ENCODE measurements at places on chromosomes 7 and 10. TPM values are rescaled to one million over a fixed set of nuclear protein-coding genes. Genes with fewer than 3 reads are reported as not detected.

PDE1C gene
- total RNA-seq: not detected

TRIM50 gene
- not detected for total RNA-seq

OR2A1 gene
- total RNA-seq: 0.06 TPM

FBXL13 gene
- 0.15 TPM for total RNA-seq

RTKN2 gene
- total RNA-seq: 8.8 TPM

DMBT1 gene
- total RNA-seq: not detected

DNA sequence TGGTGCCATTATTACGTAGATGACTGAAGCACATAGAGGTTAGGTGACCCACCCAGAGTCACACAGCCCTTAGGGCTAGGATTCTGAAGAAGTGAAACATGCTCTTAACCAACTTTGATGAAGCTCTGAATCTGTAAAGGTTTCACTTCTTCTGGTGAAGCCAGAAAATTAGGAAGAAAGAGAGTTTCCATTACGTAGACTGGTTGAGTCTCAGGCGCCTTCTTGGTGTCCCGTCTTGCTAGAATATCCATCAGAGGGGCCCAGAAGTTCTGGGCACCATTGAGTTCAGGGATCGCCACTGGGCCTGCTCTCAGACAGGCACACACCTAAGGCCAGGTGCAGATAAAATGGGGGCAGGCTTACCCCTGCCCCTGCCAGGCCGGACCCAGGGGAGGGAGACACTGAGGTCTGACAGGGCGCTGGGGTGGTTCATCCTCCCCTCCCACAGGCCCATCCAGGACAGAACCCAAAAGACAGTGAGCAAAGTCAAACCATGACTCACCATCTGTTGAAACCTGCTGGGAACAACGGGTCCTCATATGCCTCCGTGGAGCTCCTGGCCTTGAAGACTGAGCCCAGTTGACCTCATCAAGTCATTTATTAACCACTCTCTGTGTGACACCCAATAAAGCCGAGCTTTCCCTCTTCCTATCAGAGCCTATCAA lies 33.2 kb downstream of the DRGX start:
- H3K27me3 ChIP-seq: no peaks in the 10 kb centered on the region
- no peak overlapping the region for H3K27ac ChIP-seq
- H3K4me1 ChIP-seq: no peaks in the 10 kb centered on the region
- no peak for DNase-seq
- H3K36me3 ChIP-seq: no peaks in the 10 kb centered on the region

- H3K27me3 ChIP-seq: no peaks in the 10 kb centered on the region
- no peak overlapping the region for H3K4me3 ChIP-seq
- DNase-seq: no peak
- H3K36me3 ChIP-seq: no peaks in the 10 kb centered on the region
- no peak overlapping the region for H3K27ac ChIP-seq
- no peaks in the 10 kb centered on the region for H3K4me1 ChIP-seq
Observed at GRCh38 chr10:51651063-51651462, 48.3 kb downstream of the CSTF2T start.

- no peaks in the 10 kb centered on the region for H3K4me1 ChIP-seq
- no peaks in the 10 kb centered on the region for H3K27me3 ChIP-seq
- DNase-seq: no peak
- no peak overlapping the region for H3K4me3 ChIP-seq
- no peaks in the 10 kb centered on the region for H3K36me3 ChIP-seq
Observed at GRCh38 chr7:94336009-94336408, 58.7 kb upstream of the COL1A2 start.

GRCh38 chr10:101538446-101538845 lies 49.6 kb downstream of the POLL start:
- peaks cover 3% of the 10 kb centered on the region for H3K4me1 ChIP-seq
- DNase-seq: no peak

- no peaks in the 10 kb centered on the region for H3K36me3 ChIP-seq
- no peaks in the 10 kb centered on the region for H3K4me1 ChIP-seq
- H3K4me3 ChIP-seq: no peak overlapping the region
- H3K27me3 ChIP-seq: peaks cover 4% of the 10 kb centered on the region
- DNase-seq: no peak
Observed at GRCh38 chr10:129024046-129024445, 443.0 kb upstream of the MGMT start.

- DNase-seq: no peak
- peak overlapping the region; percentile 96 for H3K27ac ChIP-seq
Observed at GRCh38 chr7:585873-586272, 66.2 kb upstream of the PDGFA start.

DNA sequence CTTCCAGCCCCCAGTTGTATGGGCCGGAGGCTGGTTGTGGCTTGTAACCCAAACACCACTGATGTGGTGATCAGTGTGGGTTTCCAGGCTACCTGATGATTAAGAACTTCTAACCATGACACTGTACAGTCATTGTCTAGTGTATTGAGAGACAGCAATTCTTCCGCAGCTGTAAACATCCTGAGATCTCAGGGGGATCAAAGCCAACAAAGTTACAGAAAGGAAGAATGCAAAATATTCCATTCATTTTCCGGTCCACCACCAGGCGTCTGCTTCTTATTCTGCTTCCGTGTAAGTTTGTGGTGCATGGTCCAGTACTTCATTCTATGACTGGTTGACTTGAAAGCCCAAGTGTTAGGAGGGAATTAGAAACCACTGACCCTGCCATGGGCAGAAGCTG lies 10.3 kb upstream of the GLI3 start:
- H3K36me3 ChIP-seq: no peaks in the 10 kb centered on the region
- H3K4me3 ChIP-seq: no peak overlapping the region
- DNase-seq: no peak

GRCh38 chr7:116443101-116443523 lies 56.4 kb upstream of the CAV2 start:
- no peak for DNase-seq
- H3K4me1 ChIP-seq: no peaks in the 10 kb centered on the region
- no peaks in the 10 kb centered on the region for H3K36me3 ChIP-seq
- H3K27me3 ChIP-seq: peaks cover 19% of the 10 kb centered on the region

DNA sequence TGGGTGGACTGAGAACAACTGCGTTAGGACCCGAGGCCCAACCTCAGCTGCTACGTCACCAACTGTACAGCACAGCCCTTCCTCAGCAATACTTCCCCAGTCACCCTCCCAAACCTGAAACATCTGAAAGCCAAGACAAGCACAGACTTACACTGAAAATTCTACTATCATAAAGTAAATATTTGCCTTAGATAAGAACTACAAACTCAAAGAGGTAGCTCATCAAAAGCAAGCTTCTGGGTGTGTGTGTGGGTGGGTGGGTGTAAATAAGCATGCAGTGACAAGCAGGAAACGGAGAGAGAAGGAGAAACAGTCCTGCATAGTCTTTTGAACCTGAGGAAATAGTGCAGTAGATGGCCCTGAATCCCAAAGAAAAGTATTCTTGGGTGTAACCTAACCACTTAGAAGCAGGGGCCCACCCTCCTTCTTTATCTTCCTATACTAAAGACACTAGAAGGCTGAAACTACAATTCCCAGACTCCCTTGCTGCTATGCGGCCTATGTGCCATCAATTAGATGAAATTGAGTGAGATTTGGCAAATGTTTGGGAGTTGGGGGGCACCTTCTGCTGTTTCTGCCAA lies 18.7 kb downstream of the SLC25A13 start:
- peaks cover 2% of the 10 kb centered on the region for H3K36me3 ChIP-seq
- no peak overlapping the region for H3K4me3 ChIP-seq
- no peak overlapping the region for H3K27ac ChIP-seq
- peaks cover 18% of the 10 kb centered on the region for H3K4me1 ChIP-seq
- DNase-seq: no peak
- H3K27me3 ChIP-seq: no peaks in the 10 kb centered on the region

- no peaks in the 10 kb centered on the region for H3K27me3 ChIP-seq
- no peak for DNase-seq
- no peak overlapping the region for H3K4me3 ChIP-seq
- peaks cover 20% of the 10 kb centered on the region for H3K36me3 ChIP-seq
Observed at GRCh38 chr10:26780793-26781601, 79.8 kb downstream of the ABI1 start.

DNA sequence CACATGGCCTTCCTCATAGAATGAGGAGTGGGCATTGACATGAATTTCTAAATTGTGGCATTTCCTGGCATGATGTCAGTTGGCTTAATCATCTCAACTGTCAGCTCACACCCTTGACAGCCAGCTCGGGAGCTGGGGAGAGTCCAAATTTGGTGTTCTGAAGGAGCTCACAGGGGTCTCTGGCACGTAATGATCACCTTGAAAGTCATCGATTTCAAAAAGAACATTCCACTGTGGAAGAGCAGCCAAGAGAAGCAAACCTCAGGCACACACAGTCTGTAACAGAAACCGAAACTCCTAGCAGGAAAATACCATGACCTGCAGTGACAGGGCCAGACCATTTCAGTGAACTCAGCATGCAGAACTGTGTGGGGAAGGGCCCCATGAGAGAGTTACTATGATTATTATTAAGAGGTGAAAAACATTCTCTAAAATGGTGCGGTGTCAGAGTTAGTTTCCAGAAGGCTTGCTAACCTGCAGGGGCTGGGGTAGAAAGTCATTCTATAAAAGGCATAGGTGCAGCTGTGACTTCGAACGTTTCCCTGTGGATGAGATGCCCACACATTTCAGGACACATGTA lies 26.4 kb upstream of the KLF6 start:
- H3K4me3 ChIP-seq: peak overlapping the region; percentile 64
- DNase-seq: peak; percentile 68
- H3K4me1 ChIP-seq: peaks cover 86% of the 10 kb centered on the region
- H3K27ac ChIP-seq: peak overlapping the region; percentile 95
- no peaks in the 10 kb centered on the region for H3K27me3 ChIP-seq

DNA sequence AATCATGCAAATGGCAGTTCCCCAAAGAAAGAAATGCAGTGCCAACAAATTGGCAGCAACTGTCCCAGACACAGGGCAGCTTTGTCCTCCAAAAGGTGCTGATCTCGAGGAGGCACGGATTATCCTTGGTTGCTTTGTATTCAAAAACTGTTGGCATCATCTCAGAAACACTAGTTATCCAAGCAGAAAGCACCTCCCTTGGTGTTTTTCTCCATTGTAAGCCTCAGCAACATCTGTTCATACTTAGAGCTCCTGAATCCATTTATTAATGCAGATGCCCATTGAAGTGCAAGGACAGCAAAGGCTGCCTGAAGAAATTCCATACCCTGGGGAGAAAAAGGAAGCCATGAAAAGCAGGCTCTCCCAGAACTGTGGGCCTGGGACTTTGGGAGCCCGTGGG lies 1.1 kb upstream of the NPS start:
- no peak overlapping the region for H3K27ac ChIP-seq
- H3K4me1 ChIP-seq: no peaks in the 10 kb centered on the region
- no peak overlapping the region for H3K4me3 ChIP-seq
- no peak for DNase-seq
- no peaks in the 10 kb centered on the region for H3K36me3 ChIP-seq

- peaks cover 14% of the 10 kb centered on the region for H3K4me1 ChIP-seq
- peaks cover 4% of the 10 kb centered on the region for H3K27me3 ChIP-seq
- H3K4me3 ChIP-seq: no peak overlapping the region
- DNase-seq: no peak
Observed at GRCh38 chr7:101468546-101469275, 106.0 kb downstream of the COL26A1 start.

- no peaks in the 10 kb centered on the region for H3K4me1 ChIP-seq
- H3K27me3 ChIP-seq: no peaks in the 10 kb centered on the region
- DNase-seq: no peak
Observed at GRCh38 chr7:137578541-137578940, 235.0 kb upstream of the PTN start.

- peaks cover 7% of the 10 kb centered on the region for H3K27me3 ChIP-seq
- H3K4me3 ChIP-seq: no peak overlapping the region
- no peaks in the 10 kb centered on the region for H3K36me3 ChIP-seq
Observed at GRCh38 chr10:87850742-87851205, 12.6 kb downstream of the KLLN start.

DNA sequence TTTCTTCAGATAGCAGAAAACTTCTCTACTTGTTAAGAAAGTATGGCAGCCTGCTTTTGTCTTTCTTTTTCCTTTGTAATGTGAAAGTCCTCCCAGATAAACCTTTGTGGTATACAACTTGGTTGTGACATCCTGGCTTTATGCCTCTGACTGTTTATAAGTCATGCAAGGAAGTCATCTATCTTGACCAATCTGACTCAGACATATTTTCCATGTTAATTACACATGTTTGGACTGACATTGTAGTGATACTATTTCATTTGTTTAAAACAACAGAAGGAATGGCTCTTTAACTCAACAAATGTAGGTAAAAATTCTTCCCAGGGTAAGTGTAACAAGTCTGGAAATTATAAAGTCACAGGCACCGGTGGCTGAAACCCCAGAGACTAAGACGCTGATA lies 341.6 kb upstream of the MEOX2 start:
- H3K27me3 ChIP-seq: no peaks in the 10 kb centered on the region
- no peaks in the 10 kb centered on the region for H3K36me3 ChIP-seq
- no peak overlapping the region for H3K27ac ChIP-seq
- DNase-seq: no peak
- H3K4me1 ChIP-seq: no peaks in the 10 kb centered on the region
- H3K4me3 ChIP-seq: no peak overlapping the region

Data from activated CD4-positive, alpha-beta T cell treated with anti-CD3 and anti-CD28 coated beads, Interleukin-2, amount 10 ng/mL, durations not matched to agents 7 days and 5 days (primary cell).